ENCODE measurements at places on chromosomes 2 and 18. TPM values are rescaled to one million over a fixed set of nuclear protein-coding genes. Genes with fewer than 3 reads are reported as not detected.

The MSTN gene
- 13.7 TPM for total RNA-seq

- DNase-seq = no peak
Observed at GRCh38 chr2:166044853-166045483, 82.9 kb downstream of the SCN1A start.

GRCh38 chr2:128472789-128473174, 154.1 kb upstream of the HS6ST1 start:
- no peak for DNase-seq

DNA sequence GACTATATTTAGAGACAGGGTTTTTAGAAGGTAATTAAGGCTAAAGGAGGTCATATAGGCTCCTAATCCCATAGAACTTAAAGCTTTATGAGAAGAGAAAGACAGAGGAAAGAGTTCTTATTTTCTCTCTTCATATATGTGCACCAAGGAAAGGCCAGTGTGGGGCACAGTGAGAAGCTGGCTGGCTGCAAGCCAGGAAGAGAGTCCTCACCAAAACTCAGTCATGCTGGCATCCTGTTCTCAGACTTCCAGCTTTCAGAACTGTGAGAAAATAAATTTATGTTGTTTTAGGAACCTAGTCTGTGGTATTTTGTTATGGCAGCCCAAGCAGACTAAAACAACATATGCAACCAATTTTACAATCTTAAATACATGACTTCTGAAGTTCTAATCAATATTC, 31.5 kb upstream of the ATIC start:
- peak; percentile 57 for DNase-seq

The SDC1 gene
- 40.5 TPM for total RNA-seq

The RAB31 gene
- total RNA-seq = 16.7 TPM

The CYP27C1 gene
- not detected for total RNA-seq

- no peak for DNase-seq
Observed at GRCh38 chr2:109260886-109261700, 132.1 kb downstream of the SH3RF3 start.

GRCh38 chr2:168583710-168584521, 127.8 kb downstream of the CERS6 start:
- DNase-seq = peak; percentile 81

- no peak for DNase-seq
Observed at GRCh38 chr2:216001216-216002100, 11.9 kb downstream of the MREG start.

DNA sequence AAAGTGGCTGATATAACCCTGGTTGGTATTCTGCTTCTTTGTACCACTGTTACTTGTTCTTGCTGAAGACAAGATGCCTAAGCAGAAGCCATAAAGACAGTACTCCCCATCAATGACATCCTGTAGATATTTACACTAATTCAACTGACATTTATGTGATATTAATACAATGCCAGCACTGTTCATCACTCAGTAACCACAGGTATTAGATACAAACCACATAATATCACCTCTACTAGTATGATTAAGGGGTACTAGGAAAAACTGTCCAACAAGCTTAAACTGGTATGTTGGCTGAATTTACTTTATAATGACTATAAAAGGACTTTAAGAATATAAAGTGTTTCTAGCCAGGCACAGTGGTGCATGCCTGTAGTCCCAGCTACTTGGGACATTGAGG, 65.8 kb downstream of the RTN4 start:
- DNase-seq = no peak

GRCh38 chr2:55156326-55156725, 75.8 kb downstream of the CLHC1 start:
- no peak for DNase-seq

DNA sequence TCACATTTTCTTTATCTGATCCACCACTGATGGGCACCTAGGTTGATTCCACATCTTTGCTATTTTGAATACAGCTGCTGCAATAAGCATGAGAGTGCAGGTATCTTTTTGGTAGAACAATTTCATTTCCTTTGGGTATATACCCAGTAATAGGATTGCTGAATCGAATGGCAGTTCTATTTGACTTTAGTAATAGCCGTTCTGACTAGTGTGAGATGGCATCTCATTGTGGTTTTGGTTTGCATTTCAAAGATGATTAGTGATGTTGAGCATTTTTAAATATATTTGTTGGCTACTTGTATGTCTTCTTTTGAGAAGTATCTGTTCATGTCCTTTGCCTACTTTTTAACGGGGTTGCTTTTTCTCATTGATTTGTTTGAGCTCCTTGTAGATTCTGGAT, 72.3 kb downstream of the CCDC138 start:
- no peak for DNase-seq

The G6PC2 gene
- total RNA-seq = not detected

DNA sequence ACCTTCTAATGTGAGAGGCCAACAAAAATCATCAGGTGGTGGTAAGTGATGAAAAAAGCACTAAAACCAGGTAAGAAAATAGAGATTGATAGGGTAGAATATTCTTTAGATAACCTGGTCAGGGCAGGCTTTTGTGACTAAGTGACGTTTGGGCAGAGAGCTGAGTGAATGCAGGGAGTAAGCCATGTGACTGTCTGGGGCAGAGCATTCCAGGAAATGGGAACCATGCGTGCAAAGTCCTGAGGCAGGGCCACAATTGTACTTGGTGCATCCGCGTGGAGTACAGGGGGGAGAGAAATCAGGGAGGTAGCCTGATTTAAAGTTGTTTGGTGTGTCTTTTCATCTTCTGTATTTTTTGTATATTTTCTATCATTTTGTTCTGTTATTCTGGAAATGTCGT, 102.5 kb downstream of the LYPD6B start:
- no peak for DNase-seq

The ELOA2 gene
- not detected for total RNA-seq

The LIPT1 gene
- 4.2 TPM for total RNA-seq

The CPLX4 gene
- total RNA-seq = not detected

The EFEMP1 gene
- total RNA-seq = 69.2 TPM

- DNase-seq = no peak
Observed at GRCh38 chr2:214169281-214169680, 241.6 kb upstream of the VWC2L start.

The MC2R gene
- total RNA-seq = not detected

The KCTD1 gene
- total RNA-seq = 10.6 TPM

DNA sequence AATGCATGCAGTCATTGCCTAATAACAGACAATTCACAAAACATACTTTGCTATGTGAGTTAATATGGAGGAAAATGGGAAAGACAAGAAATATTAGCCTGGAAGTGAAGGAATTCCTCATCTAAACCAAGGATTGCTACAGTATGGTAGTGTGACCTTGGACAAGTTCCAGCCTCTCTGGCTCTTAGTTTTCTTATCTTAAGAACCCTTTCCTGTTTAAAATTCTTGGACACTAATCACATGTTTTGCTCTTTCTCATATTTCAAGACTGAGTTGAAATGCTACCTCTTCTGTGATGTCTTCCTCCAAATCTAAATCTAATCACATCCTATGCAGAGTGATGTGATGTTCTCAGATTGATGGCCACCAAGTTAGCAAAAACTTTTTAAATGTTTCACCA, 20.8 kb upstream of the ADAM23 start:
- no peak for DNase-seq

The GPR39 gene
- 3.1 TPM for total RNA-seq

DNA sequence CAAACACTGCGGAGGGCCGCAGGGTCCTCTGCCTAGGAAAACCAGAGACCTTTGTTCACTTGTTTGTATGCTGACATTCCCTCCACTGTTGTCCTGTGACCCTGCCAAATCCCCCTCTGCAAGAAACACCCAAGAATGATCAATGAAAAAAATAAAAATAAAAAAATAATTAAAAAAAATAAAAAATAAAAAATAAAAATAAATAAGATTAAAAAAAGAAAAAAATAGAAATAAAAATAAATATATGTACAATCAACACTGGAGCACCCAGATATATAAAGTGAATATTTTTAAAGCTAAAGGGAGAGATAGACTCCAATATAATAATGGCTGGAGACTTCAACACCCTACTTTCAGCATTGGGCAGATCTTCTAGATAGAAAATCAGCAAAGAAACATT, 23.8 kb upstream of the EML6 start:
- DNase-seq = no peak

DNA sequence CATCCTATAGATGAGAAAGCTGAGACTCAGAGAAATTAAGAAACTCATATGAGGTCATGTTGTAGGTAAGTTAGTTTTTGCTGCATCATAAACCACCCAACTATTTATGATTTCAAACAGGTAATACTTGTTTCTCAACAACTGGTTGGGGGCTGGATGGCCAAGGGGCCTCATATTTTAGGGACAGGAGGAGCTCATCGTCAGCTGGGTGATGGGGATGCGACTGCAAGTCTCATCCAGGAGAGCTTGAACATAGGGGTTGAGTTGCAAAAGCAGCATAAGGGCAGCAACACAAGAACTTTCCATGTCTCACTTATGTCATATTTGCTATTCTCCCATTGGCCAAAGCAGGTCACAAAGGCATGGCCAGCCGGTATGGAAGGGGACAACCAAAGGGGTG, 3.6 kb upstream of the RNU2-63P start:
- DNase-seq = no peak

Data from MG63 (cell line).